ENCODE measurements at places on chromosomes 4 and X.

GRCh38 chr4:168852933-168853713 lies 156.9 kb downstream of the CBR4 start:
- DNase-seq, result no peak

GRCh38 chrX:56232221-56233082 lies at the start of gene KLF8:
TSS of gene KLF8 (plus strand) at chrX:56232356. CDS start at chrX:56233335, 979 bp downstream.
- peak; percentile 2 for DNase-seq

GRCh38 chrX:43631841-43632240 lies 24.3 kb upstream of the MAOA start:
- DNase-seq, result no peak

GRCh38 chr4:64582492-64582891 lies 173.2 kb upstream of the TECRL start:
- no peak for DNase-seq

GRCh38 chr4:47010912-47011446 lies 17.6 kb upstream of the GABRA4 start:
- DNase-seq, result no peak

- DNase-seq, result no peak
Observed at GRCh38 chrX:7953446-7953845, 26.2 kb upstream of the PNPLA4 start.

DNA sequence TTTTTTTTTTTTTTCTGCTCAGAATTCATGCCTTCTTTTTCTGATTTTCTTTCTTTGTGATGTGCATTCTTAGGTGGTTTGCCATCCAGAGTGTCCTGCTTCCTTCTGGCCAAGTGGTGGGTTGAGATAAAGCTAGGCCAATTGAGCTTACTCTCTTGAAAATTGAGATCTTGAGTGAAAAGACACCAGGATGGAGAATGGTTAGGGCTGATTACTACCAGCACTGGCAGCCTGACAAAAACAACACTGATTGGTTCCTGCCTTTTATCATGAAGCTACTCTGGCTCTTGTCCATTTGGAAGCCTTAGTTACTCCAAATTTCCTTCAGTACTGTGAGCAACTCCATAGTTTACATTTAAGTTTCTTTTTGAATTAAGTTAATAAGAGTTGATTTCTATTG lies 404.0 kb downstream of the PPARGC1A start:
- no peak for DNase-seq

DNA sequence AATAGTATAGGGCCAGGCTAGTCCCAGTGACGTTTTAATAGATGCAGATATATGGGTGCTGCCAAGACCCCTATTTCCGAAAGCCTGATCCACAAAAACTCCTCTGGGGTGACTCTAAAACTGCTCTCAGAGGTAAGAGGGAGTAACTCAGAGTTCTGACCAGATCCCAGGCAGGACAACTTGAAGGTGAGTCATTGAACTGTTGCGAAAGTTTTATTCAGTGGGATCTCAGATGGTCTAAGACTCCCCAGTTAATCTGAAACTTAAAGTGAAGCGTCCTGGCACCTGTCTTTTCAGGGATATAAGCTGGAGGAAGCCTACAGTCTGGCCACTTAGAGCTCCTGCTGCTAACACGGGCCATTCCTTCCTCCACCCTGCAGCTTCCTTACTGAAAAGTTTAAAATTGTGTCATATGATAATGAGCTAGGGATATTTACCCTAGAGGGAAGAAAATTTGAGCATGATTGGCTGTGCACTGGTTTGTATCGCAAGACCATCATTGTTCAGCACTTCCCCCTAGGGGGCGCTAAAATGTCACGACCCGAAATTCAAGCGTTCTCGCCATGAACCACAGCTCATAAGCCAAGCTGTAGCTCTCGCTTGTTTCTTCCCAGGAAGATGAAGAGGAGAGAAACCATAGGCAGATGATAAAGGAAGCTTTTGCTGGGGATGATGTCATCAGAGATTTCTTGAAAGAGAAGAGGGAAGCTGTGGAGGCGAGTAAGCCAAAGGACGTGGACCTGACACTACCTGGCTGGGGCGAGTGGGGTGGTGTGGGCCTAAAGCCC lies 19.5 kb downstream of the UTP14A start:
- peak; percentile 63 for DNase-seq

DNA sequence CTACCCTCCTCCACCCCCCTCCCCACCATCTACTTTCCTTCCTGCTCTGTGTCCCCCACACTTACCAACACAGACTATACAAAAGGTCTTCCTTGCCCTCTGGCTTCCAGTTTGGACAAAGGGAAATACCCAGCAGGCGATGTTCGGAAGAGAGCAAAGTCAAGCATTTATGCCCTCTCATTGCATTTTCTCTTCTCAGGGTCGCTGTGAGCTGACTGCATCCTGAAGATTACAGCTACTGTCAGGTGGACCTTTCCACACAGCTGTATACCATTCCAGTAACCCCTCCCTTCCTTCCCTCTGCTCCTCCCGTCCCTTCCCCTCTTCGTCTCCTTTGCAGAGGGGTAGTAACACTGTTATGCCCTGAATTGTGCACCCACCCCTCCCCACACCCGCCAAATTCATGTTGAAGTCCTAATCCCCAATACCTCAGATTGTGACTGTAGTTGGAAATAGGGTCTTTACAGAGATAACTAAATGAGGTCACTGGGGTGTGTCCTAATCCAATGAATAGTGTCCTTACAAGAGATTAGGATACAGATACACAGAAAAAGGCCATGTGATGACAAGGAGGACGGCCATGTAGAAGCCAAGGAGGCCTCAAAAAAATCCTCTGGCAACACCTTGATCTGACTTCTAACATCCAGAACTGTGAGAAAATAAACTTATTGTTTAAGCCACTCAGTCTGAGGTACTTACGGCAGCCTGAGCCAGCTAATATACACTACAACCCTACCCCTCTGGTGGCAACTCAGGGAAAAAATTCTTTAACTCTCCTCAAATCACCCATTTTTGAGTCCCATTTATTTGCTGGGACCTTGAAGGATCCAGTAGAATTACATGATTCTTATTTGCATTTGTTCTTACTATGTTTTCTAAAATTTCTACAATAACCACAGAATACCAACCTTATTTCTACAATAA lies 11.7 kb downstream of the MORF4L2 start:
- DNase-seq, result no peak

DNA sequence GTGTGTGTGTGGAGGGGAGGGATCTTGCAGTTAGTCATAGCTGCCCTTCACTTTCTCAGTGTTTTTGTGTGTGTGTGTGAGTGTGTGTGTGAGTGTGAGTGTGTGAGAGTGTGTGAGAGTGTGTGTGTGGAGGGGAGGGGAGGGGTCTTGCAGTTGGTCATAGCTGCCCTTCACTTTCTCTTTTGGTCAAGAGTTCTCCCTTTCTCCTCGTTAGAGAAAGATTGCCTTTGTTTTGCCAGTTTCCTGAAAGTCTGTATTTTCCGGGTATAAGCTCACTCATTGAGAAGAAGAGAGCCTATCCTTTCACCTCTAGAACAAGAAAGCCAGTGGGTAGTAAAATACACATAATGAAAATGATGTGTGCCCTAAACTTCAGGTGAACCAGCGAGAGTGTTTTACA lies 75.2 kb upstream of the ENPP6 start:
- DNase-seq, result peak; percentile 56

DNA sequence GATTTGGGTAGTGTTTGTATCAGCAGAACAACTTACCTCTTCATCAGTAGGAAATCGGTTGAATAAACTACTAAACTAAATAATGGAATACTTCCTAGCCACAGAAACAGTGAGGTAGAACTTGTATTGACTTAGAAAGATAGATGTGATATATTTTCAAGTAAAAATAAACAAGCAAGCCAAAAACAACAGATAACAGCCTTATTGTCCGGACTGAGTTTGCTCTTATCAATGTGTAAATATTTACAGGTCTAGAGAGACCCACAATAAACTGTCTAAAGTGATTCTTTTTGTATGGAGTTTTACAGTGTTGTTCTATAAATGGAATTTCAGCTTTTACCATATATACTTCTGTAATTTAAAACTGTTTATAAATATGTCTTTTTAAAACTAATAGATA lies 721.8 kb downstream of the ADGRL3 start:
- DNase-seq, result no peak
